Activated CD8-positive, alpha-beta T cell treated with anti-CD3 and anti-CD28 coated beads for 36 hours (primary cell): ENCODE measurements at places on chromosomes 3 and 15. TPM values are rescaled to one million over a fixed set of nuclear protein-coding genes. Genes with fewer than 3 reads are reported as not detected.

- H3K27me3 ChIP-seq = peaks cover 11% of the 10 kb centered on the region
- H3K4me3 ChIP-seq = no peak overlapping the region
- H3K27ac ChIP-seq = no peak overlapping the region
- H3K36me3 ChIP-seq = no peaks in the 10 kb centered on the region
- H3K4me1 ChIP-seq = no peaks in the 10 kb centered on the region
- no peak for DNase-seq
Measured at GRCh38 chr3:10777627-10778026, 38.4 kb upstream of the SLC6A11 start.

DNA sequence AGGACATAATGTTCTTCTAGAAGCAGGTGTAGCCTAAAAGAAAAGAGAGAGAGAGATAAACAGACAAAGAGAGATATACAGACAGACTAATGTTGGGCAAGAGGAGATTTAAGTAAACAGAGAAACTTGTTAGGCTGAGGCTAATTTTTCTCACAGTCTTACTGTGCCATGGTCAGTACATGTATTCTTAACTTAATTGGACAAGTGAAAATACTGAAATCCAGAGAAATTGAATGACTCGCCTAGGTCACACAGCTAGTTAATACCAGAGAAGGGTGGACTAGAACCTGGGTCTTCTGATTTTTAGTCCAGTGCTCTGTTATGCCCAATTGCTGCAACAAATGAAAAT is 6.7 kb upstream of the ZNF609 start:
- H3K27me3 ChIP-seq = no peaks in the 10 kb centered on the region
- H3K4me3 ChIP-seq = no peak overlapping the region
- peaks cover 1% of the 10 kb centered on the region for H3K36me3 ChIP-seq
- no peak overlapping the region for H3K27ac ChIP-seq
- H3K4me1 ChIP-seq = peaks cover 54% of the 10 kb centered on the region

GRCh38 chr3:126503701-126504100 is 13.9 kb downstream of the UROC1 start:
- peaks cover 1% of the 10 kb centered on the region for H3K4me1 ChIP-seq
- no peaks in the 10 kb centered on the region for H3K36me3 ChIP-seq
- H3K27ac ChIP-seq = no peak overlapping the region
- H3K4me3 ChIP-seq = no peak overlapping the region
- DNase-seq = no peak
- H3K27me3 ChIP-seq = peaks cover 1% of the 10 kb centered on the region

- H3K4me3 ChIP-seq = no peak overlapping the region
- H3K4me1 ChIP-seq = peaks cover 6% of the 10 kb centered on the region
- no peak overlapping the region for H3K27ac ChIP-seq
- H3K36me3 ChIP-seq = peaks cover 28% of the 10 kb centered on the region
Measured at GRCh38 chr15:77143616-77144015, 72.7 kb upstream of the TSPAN3 start.

GRCh38 chr3:160435747-160436146 is 13.8 kb downstream of the TRIM59 start:
- no peak for DNase-seq
- H3K36me3 ChIP-seq = peaks cover 71% of the 10 kb centered on the region
- no peaks in the 10 kb centered on the region for H3K27me3 ChIP-seq
- H3K27ac ChIP-seq = no peak overlapping the region
- H3K4me1 ChIP-seq = peaks cover 31% of the 10 kb centered on the region
- H3K4me3 ChIP-seq = no peak overlapping the region

DNA sequence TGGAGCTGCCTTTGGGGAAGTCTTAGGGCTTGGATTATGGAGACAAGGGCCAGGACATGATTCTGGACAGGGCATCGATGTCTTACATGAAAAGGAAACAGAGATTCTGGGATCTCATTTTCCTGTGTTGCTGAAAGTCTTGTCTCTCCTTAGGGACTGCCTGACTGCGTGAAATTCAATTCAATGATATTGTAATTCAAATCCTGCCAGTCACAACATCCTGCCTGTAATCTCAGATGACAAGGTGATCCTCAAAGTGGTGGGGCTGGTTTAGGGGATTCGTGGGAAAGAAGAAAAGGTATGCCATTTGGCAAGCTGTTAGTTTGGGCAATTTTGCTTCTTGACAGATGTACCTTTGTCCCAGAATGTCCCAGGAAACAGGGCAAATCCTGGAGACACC is 129.1 kb downstream of the KBTBD8 start:
- H3K36me3 ChIP-seq = no peaks in the 10 kb centered on the region
- H3K27me3 ChIP-seq = peaks cover 9% of the 10 kb centered on the region
- no peaks in the 10 kb centered on the region for H3K4me1 ChIP-seq
- H3K27ac ChIP-seq = no peak overlapping the region
- H3K4me3 ChIP-seq = no peak overlapping the region

DNA sequence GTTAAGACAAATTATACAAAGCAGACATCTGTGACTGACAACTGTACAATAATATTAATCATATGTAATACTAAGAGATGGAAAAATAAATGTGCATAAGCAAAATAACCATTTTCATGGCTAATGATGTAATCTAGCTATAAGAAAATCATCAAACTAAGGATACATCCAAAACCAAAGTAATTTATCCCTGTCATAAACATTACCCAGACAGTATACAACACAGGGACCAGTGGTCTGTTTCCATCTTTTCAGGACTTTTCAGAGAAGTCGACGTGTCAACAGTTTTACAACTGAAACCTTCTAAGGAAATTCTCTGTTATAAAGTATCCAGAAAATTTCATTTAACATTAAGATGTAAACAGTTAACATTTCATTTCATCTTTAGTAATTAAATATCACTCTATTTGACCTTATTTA is 11.0 kb downstream of the THBS1 start:
- H3K4me3 ChIP-seq = no peak overlapping the region
- no peak overlapping the region for H3K27ac ChIP-seq
- peaks cover 6% of the 10 kb centered on the region for H3K4me1 ChIP-seq

DNA sequence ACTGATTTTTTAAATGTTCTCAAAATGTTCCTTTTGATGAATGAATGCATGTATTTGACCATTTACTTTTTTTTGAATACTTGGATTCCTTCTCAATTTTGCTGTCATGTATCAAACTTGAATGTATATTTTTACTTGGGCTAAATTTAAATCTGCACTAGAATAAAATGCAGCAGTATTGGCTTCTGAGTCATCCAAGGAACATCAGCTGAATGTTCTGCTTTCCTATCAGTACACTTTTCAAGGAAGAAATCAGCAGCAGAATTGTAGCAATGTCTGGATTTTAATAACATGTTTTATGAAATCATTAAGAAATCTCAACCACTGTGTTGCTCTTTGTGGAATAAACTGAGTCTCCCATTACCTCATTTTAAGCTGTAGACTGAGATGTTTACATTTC is 57.0 kb upstream of the COL6A6 start:
- DNase-seq = no peak
- H3K36me3 ChIP-seq = no peaks in the 10 kb centered on the region
- H3K4me3 ChIP-seq = no peak overlapping the region
- no peak overlapping the region for H3K27ac ChIP-seq
- peaks cover 9% of the 10 kb centered on the region for H3K27me3 ChIP-seq
- H3K4me1 ChIP-seq = no peaks in the 10 kb centered on the region

GRCh38 chr3:44184319-44184953 is 57.2 kb upstream of the TOPAZ1 start:
- no peaks in the 10 kb centered on the region for H3K4me1 ChIP-seq
- no peak overlapping the region for H3K27ac ChIP-seq
- H3K4me3 ChIP-seq = no peak overlapping the region
- DNase-seq = peak; percentile 5
- peaks cover 25% of the 10 kb centered on the region for H3K27me3 ChIP-seq

GRCh38 chr3:194691481-194692283 is 6.0 kb downstream of the FAM43A start:
- H3K4me1 ChIP-seq = peaks cover 25% of the 10 kb centered on the region
- H3K27ac ChIP-seq = no peak overlapping the region
- no peaks in the 10 kb centered on the region for H3K36me3 ChIP-seq
- peaks cover 6% of the 10 kb centered on the region for H3K27me3 ChIP-seq
- no peak overlapping the region for H3K4me3 ChIP-seq
- DNase-seq = no peak

- H3K27ac ChIP-seq = no peak overlapping the region
- no peak for DNase-seq
- peaks cover 3% of the 10 kb centered on the region for H3K4me1 ChIP-seq
- no peak overlapping the region for H3K4me3 ChIP-seq
Measured at GRCh38 chr3:123759311-123759710, 124.8 kb downstream of the MYLK start.

GRCh38 chr3:117200962-117201361 is 491.4 kb downstream of the TUSC7 start:
- DNase-seq = no peak
- H3K27ac ChIP-seq = no peak overlapping the region
- no peaks in the 10 kb centered on the region for H3K4me1 ChIP-seq
- no peaks in the 10 kb centered on the region for H3K27me3 ChIP-seq

DNA sequence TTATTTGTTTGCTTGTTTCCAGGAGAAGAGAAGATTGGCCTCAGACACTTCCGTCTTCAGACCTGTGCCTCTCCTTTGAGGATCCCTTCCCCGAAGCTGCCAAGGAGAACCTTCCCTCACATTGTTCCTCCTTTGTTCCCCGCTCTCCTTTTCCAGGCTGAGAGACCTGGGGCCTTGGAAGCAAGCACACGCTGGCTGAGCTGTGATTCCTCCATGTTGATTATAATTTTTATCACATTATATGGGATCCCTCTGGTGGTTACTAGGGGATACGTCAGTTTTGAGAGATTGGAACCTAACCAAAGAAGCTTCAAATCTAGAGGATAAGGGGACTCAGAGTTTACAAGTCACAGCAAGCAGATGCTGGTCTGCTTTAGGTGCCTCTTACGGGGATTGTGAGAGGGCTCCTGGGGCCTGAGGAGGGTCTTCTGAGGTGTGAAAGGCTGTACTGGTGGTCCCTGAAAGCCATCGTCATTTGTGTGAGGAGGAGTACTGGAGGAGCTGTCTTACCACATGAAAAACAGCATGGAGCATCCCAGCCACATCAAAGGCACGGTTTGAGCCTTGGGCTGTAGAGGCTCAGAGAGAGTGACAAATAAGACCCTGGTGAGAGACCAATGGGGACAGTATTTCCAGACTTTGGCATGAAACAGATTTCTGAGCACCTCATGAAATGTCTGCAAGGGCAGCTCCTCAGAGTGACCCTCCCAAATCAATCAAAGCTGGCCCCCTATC is 760.1 kb upstream of the CFAP20DC start:
- no peaks in the 10 kb centered on the region for H3K27me3 ChIP-seq
- no peak overlapping the region for H3K4me3 ChIP-seq
- no peak overlapping the region for H3K27ac ChIP-seq

DNA sequence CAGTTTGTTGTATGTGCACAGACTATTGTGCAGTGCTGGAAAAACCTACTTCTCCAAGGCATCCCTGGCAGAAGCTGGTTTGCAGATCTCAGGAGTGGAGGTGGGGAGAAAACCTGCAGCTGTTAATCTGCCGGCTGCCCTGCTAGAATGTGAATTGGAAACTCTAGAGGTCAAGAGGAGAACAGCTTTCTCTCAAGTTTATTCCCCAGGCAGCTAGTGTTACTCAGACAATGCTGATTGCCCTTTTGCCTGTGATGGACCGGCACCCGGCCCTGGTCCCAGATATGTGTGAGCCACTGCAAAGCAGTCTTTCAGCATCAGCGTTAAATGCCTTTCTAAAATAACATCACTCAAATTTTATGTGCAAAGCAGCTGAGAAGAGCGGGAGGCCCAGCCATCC is 129.7 kb upstream of the TPM1 start:
- H3K4me3 ChIP-seq = no peak overlapping the region
- DNase-seq = no peak
- H3K36me3 ChIP-seq = no peaks in the 10 kb centered on the region
- no peaks in the 10 kb centered on the region for H3K4me1 ChIP-seq
- H3K27ac ChIP-seq = no peak overlapping the region

- H3K27ac ChIP-seq = no peak overlapping the region
- H3K4me3 ChIP-seq = no peak overlapping the region
- H3K27me3 ChIP-seq = no peaks in the 10 kb centered on the region
Measured at GRCh38 chr3:147237991-147238390, 168.4 kb downstream of the ZIC4 start.

GRCh38 chr15:100665570-100665969 is 63.2 kb downstream of the ASB7 start:
- no peaks in the 10 kb centered on the region for H3K4me1 ChIP-seq
- H3K27me3 ChIP-seq = no peaks in the 10 kb centered on the region
- no peak for DNase-seq
- no peak overlapping the region for H3K27ac ChIP-seq

GRCh38 chr3:101849714-101850245 is 466 bp downstream of the NFKBIZ start:
- H3K36me3 ChIP-seq = peaks cover 48% of the 10 kb centered on the region
- peaks cover 50% of the 10 kb centered on the region for H3K4me1 ChIP-seq
- H3K4me3 ChIP-seq = peak overlapping the region; percentile 87
- H3K27me3 ChIP-seq = no peaks in the 10 kb centered on the region
- peak overlapping the region; percentile 96 for H3K27ac ChIP-seq

- peaks cover 7% of the 10 kb centered on the region for H3K27me3 ChIP-seq
- no peaks in the 10 kb centered on the region for H3K36me3 ChIP-seq
- no peak overlapping the region for H3K27ac ChIP-seq
- H3K4me3 ChIP-seq = no peak overlapping the region
- peaks cover 3% of the 10 kb centered on the region for H3K4me1 ChIP-seq
Measured at GRCh38 chr15:42080919-42081830, 13.2 kb downstream of the PLA2G4D start.

DNA sequence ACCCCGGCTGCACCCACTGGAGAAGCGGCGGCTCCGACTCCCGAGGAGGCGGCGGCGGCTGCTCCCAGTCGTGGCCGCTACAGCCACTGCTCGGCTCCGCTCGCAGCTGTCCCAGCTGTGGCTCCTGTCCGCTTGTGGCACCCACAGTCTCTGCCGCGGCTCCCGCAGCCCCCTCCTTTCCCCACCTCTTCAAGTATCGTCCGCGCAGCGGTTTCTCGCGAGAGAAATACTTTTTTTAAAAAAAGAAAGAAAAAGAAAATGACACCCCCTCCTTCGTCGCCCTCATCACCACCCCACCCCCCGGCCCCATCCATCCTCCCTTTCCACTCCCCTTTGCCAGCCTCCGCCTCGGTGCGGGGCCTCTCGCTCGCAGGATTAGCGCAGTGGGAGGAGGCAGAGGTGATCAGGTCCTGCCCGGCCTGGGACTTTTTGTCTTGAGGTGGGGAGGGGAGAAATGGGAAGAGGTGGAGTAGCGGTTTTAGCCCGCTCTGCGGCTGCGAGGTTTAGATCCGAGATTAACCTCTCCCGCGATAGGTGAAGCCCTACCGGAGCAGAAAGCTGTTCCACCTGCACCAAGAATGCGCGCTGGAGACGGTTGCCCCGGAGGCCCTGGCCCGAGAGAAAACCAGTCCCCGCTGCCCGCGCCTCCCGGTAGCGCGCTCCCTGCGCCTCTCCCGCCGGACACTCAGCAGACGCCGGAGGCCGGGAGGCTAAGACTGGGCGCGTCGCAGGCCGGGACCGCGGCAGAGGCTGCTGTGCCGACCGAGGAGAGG is at the start of gene FBN1:
TSS of gene FBN1 (minus strand) at position 152 of the 773 bp plus-strand sequence. CDS start 940 bp downstream, outside the sequence.
- no peak within 1 kb of the TSS for H3K27ac ChIP-seq
- peaks cover 28% of the 10 kb centered on the region for H3K27me3 ChIP-seq
- peaks cover 4% of the 10 kb centered on the region for H3K4me1 ChIP-seq
- no peaks in the 10 kb centered on the region for H3K36me3 ChIP-seq
- peak; percentile 40 for DNase-seq
- H3K4me3 ChIP-seq = peak within 1 kb of the TSS; percentile 56

EPHB1 gene
- 0.78 TPM for total RNA-seq

SLC35G2 gene
- total RNA-seq = 3.0 TPM

SPINK8 gene
- total RNA-seq = not detected

TMOD2 gene
- total RNA-seq = 7.0 TPM

FXR1 gene
- 169 TPM for total RNA-seq

SAMD7 gene
- total RNA-seq = not detected

GOLGA8O gene
- total RNA-seq = 1.7 TPM
